Neuronal stem cell (in vitro differentiated cells): ENCODE measurements at places on chromosomes 5 and 9.

DNA sequence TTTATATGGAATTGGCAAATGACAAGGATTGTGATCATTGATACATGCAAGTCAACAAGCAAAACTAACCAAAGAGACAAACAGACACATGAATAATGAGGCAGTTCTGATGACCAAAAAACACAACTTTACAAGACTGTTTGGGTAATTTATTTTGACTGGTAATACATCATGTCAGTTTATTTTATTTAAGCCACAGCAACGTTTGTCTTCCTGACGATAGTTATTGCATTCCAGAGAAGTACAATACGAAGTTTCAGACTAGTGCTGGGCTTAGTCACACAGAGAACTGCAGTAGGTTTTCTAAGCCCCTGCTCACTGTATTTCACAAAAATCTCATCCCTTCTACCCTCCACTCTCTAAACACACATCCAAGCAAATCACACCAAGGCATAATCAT, 514.2 kb downstream of the RAB3C start:
- no peak for DNase-seq

- DNase-seq, result no peak
These were observed 2.9 kb upstream of the NDST1 start for GRCh38 chr5:150505041-150505511.

DNA sequence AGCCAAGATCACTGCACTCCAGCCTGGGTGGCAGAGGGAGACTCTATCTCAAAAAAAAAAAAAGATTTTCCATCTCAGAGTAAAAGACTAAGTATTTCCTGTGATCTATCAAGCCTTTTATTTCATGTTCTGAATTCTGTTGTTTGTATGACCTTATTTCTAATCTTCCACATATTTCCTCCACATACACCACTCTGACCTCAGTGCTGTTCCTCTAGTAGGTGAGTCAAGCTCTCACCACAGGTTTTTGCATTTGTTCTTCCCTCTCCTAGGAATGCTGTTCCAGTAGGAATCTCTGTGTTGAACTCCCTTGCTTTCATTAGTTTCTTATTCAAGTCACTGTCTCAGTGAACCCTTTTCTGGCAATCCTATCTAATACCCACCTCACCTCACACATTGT, 68.1 kb downstream of the INVS start:
- no peak for DNase-seq

GRCh38 chr5:7823594-7823993, 27.3 kb downstream of the CFAP90 start:
- DNase-seq, result no peak

DNA sequence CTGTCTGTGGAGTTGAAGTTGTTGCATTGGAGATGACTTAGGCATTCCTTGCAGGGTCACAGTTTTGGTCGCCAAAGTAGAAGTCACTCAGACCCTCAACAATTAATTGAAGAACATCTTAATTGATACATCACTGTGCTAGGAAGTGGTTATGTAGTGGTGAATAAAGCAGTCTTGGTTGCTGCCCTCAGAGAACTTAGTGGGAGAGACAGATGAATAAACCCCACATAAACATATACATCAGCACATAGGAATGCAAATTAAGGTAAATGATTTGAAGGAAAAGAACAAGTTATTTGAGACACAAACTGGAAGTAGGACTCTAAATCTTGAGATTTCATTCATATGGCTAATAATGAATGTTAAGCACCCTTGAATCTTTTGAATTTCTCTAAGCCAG, 25.7 kb downstream of the FAM174A start:
- DNase-seq, result no peak

GRCh38 chr5:54370982-54371381, 60.6 kb upstream of the ARL15 start:
- no peak for DNase-seq

- no peak for DNase-seq
These were observed 27.2 kb upstream of the SCGB3A1 start for GRCh38 chr5:180618487-180618828.

DNA sequence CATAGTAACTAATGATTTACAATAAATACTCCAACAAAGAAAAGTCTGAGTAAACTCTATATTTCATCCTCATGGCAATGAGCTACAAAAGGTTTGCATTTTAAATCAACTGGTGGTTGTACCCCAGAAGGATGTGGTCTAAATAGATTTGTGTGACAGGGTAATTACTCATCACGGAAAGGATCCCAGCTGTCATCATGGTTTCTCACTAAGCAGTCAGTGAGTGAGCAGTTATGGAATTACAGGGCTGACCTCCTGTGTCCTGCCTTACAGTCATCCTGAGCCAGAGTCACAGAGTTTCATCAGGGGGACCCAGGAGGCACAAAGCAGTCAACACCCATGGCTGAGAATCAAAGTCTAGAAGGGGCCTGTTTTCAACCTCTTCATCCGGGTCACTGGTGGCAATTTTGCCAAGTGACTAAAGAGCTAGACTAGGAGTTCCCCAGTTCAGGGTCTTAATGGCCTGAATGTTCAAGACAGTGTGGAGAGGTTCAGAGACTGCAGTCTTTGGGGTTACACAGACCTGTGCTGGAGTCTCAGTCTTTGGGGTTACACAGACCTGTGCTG, 210.7 kb upstream of the SLC24A2 start:
- no peak for DNase-seq

DNA sequence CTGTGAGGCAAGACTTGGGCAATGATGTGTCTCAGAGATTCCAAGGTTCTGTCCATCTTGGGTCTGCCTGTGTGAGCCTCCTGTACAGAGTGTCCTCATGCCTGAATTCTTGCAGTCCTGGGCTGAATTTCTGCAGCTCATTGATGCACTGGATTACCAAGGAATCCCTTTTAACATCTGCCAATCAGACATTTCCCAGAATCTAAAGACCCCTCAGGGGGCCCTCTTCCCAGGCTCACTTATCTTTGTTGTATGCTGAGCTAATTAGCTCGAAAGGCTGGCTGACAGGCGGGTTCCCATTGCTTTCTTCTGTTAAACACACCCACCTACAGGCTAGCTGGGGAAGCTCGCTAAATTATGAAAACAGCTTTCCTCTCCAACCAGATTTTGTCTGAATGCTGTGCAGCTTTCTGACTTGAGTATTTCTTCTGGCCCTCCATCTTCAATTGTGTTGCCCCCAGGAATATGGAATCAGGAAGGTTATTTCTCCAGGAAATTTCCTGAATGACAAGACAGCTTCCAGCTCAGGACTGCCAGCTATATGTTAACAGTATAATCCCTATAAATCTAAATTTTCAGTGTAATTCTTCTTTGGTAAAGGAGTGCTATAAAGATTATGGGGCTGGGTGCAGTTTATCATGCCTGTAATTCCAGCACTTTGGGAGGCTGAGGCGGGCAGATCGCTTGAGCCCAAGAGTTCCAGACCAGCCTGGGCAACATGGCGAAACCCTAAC, at the start of gene LIX1:
Gene LIX1, minus strand, starts transcription at position 91 of the 734 bp plus-strand sequence. Its CDS starts 35 bp downstream, at position 56.
- peak; percentile 93 for DNase-seq

DNA sequence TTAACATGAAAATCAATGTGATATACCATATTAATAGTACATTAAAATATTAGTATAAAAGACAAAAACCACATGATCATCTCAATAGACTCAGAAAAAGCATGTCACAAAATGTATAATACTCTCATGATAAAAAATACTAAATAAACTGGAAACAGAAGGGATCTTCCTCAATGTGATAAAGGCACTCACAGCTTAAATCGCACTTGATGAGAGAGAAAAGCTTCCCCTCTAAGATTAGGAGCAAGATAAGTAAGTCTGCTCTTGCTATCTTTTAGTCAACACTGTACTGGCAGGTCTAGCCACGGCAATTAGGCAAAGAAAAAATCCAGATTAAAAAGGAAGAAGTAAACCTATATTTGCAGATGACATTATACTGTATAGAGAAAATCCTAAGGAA, 21.8 kb upstream of the MSH3 start:
- no peak for DNase-seq

DNA sequence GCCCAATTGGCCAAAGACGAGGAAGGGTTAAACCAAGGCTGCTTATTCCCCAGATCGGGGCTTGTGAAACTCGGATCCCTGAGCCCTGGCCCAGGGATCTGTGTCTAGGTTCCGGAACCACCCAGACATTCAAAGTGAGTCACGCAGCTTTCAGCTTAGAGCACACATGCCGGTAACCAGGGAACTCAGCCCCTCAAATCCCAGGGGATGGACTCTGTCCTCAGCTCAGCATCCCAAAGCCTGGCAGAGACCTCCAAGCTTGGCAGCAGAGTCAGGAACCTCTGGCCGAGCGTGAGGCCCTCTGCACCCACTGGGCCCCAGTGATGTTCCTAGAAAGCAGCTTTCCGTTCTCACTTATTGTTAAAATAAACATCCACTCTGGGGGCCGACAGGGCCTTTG, 5.1 kb downstream of the PNPLA7 start:
- no peak for DNase-seq

DNA sequence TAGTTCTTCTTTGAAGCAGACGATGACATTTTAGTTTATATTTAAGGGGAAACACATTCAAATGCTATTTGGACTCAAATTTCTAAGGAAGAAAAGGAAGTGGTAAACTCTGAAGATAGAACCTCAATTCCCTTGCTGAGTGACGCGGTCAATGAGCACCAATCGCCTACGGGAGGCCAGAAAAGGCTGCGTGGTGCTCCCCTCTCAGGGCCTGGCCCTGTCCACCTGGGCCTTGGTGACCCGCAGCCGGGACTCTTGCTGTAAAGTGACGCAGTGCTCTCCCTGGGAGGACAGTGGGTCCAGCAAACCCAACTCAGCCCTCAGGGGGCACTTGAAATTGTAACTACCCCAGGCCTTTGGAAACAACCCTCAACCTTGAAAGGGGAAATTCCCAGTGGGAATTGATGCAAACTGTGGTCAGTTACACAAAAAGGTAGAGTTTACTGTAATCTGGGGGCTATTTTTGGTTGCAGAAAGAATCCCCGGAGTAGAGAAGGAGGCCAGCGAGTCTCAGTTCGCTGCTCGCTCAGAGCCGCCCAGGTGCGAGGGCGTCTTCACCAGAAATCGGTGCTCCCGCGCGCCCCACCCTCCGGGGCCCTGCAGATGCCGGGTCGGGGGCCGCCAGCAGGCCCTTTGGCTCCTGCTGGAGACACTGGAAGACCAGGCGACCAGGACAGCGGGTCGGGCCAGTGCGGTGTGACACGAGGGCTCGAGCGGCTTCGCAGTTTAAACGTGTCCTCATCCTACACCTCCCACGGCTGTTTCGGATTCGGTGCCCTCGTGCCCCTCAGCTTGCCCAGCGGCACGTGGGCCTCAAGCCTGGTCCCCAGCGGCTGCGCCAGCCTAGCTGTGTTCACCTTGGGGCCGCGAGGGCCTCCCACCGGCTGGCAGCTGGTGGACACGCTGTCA, 1.4 kb upstream of the ANKRD33B start:
- DNase-seq, result no peak

DNA sequence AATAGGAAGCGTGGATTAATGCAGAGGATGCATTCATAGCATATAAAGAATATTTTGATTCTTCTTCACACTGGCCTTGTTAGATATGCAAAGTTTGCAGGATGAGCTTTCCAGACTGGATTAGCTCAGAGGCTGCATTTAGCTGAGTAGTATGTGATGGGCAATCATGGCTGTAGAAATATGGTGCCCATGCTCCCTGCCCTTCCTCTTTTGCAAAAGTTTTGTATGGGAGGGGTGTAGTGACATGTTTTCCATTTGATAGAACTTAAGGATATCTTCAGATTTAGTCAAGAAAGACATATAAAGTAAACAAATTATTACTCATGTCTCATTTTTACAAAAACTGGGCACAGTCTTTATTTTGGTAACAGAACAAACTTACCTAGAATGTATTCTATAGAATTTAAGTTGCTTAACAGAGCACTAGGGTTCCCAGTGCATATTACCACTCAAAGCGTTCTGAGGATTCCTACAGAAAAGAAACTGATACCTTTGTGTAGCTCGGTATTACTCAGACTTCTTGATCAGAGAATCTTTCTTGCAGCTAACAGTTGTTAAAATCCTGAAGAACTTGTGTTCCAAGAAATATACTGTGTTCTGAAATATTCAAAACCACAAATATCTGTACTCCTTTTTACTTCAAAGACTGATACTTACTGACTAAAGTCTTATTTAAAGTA, 9.8 kb downstream of the GTF3C4 start:
- no peak for DNase-seq

DNA sequence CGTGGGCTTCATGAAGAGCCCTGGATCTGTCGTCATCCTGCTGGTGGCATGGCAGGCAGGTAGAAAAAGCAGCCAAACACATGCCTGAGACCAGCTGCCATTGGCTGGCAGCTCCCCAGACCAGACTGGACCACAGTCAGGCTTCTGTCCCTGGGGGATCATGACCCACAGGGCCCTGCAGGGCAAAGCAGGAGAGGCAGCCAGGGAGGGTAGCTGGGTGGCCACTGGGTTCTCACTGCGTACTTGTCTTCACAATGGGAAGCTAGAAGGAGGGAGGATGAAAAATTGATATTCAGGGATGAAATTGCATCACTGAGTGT, 67.8 kb upstream of the GARNL3 start:
- no peak for DNase-seq

DNA sequence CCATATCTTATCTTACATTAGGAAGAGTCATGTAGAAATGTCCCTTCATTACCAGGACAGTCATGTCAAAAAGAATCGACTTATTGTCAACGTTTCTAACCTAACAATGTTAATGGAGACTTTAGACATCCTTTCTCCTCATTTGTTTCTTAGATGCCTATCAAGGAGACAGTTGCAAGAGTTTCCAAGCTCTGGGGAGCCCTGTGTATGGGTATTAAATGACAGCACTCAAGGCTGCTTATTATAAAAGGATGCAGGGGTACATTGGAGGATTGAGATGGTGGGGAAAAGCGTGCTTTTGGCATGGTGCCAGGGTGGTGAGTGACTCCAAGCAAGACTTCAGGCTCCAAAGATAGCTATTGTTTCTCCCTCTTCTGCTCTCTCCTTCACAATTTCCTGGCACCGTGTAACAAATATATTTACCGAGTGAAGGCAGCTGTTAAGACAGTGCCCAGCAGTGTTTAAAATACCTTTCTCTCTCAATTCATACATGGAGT, 461.3 kb upstream of the CLINT1 start:
- DNase-seq, result no peak
